HT-29 (cell line): ENCODE measurements at places on chromosomes 16 and 17.

DNA sequence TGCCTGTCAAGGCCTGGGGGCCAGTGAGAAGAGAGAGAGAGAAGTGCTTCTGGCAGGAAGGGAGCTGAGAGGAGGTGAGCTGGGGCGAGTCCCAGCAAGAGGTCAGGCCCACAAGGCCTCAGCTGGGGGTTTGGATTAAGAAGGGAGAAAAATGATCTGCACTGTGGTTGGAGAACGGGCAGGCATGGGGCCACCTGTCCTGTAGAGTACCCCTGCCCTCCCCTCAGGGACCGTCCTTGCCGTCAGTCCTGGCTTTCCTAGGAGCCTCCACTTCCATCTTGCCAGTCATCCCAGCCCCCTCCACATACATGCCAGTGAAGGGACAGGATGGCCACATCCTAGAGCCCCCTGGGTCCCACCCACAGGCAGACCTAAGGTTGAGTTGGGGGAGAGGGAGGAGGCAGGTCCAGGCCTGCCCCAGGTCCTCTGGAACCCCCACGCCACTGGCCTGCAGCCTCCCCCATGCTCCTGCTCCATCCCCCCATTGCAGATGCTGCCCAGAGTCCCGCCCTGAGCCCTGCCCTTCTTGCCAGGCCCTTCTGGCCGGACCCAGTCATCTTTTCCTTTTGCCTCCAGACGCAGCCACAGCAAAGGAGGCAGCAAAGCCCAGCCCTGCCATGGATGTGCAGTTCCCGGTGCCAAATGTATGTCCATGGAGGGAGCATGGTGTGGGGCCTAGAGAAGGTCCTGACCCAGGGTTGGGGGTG, 18.9 kb downstream of the KATNB1 start:
- no peak for DNase-seq

DNA sequence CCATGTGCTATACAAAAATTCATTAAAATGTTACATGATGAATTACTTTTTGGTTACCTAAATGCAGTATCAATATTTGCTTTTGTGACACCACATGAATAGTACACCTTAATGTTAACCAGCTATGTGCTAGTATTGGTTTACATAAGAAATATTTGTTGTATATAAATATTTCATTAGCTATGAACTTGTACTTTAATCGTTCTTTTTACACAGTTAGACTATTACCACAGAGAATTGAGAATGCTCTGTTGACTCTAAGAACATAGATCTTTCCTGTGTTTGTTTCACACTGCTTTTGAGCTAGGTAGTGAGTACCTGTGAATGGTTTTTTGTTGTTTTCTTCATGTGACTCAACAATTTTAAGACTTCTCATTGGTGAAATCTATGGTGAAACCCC, 93.4 kb downstream of the KANSL1 start:
- DNase-seq: no peak

DNA sequence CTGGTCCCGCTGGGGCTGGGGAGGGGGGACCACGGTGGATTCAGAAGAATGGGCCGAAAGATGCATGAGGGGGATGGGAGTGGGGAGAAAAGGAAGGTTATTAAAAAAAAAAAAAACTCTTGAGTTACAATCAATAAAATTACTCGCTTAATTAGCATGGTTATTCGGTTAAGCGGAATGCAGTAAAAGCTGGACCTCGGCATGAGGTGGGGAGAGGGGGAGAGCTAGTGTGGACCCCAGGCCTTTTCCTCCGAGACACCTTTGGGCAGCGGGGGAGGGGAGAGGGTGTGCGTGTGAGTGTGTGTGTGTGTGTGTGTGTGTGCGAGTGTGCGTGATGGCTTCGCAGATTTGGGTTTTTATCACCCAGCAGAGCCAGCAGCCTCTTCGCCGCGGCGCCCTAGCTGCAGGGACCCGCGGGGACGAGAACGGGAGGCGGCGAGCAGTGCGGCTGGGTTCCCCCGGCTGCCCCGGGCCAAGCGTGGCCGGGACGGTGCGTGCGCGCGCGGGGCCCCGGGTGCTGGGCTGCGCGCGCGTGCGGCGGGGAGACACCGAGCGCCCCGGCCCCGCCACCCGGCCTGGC, 3.7 kb downstream of the BAHCC1 start:
- peak; percentile 28 for DNase-seq

GRCh38 chr17:76547183-76547641, 7.4 kb downstream of the PRCD start:
- peak; percentile 73 for DNase-seq

DNA sequence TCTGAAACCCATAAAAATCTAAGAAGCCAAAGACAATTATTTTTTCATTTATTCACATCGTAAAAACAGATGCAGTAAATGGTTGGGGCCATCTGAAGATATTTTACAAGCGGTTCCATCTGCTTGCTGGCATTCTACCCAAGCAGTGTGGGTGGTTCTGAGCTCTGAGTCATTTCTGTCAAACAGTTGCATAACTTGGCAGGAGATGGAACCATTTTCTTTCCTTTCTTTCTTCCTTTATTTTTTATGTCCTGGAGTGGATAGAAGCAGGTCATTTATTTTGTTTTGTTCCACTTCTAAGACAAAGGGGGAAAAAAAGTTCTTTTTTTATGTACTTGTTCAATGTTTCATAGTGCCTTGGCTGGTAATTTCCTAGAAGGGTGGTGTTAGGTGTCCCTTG, 1151.9 kb upstream of the GOT2 start:
- peak; percentile 31 for DNase-seq

DNA sequence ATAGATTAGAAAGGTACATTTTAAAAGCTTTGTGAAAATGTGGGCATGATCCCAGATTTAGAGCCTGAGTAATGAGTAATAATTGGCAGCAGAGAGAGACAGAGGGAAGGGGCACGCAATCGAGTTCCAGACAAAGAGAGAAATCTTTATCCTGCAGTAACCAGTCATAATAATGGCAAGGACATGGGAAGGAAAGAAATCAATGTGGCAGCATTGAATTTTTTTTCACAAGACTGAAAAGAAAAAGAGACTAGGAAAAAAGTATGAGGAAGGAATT, 790.8 kb upstream of the SOX9 start:
- DNase-seq: no peak

GRCh38 chr16:47888142-47888541, 267.7 kb downstream of the ABCC12 start:
- no peak for DNase-seq

DNA sequence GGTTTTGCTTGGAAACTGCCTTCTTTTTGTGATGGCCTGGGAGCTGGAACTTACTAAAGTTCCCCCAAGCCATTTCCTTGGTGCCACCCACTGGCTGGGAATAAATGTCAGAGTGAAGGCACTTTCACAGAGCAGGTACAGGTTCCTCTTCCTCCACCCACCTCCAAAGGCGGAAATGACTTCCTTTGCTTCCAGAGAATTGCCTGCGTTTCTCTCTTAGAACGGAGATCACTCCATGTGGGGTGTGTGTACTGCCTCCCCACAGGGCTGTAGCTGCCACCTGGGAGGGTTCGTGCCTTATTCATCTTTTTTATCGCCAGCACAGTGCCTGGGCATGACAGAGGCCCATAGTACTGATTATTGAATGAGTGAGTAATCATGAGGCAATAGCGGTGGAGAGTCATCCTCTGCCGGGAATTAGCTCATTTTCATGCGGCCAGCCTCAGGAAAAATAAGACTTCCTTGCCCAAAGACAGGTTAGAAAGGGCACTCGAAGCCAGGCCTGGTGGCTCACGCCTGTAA, 32.2 kb upstream of the HAS3 start:
- peak; percentile 76 for DNase-seq

GRCh38 chr16:72132726-72133125, 39.1 kb downstream of the DHX38 start:
- no peak for DNase-seq

DNA sequence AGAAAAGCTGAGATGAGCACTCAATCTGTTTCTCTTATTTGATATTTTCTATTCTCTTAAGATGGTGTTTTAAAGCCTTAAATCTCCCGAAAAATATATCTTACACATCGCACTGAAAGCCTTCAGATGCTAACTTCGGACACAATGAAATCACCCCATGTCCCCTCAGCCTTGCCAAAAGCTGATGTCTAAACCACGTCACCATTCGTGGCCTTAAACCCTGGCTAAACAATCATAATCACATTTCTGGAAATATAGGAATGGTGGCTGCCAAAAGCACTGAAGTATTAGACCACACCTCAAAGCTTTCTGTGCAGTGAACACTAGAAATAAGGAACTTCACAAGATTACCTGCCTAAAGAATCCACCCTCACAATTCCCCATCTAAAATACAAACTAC, 402.7 kb downstream of the SOX9 start:
- DNase-seq: no peak

- no peak for DNase-seq
Measured at GRCh38 chr16:28108590-28109247, 45.2 kb upstream of the GSG1L start.

- no peak for DNase-seq
Measured at GRCh38 chr16:76081967-76082366, 195.2 kb upstream of the CNTNAP4 start.

DNA sequence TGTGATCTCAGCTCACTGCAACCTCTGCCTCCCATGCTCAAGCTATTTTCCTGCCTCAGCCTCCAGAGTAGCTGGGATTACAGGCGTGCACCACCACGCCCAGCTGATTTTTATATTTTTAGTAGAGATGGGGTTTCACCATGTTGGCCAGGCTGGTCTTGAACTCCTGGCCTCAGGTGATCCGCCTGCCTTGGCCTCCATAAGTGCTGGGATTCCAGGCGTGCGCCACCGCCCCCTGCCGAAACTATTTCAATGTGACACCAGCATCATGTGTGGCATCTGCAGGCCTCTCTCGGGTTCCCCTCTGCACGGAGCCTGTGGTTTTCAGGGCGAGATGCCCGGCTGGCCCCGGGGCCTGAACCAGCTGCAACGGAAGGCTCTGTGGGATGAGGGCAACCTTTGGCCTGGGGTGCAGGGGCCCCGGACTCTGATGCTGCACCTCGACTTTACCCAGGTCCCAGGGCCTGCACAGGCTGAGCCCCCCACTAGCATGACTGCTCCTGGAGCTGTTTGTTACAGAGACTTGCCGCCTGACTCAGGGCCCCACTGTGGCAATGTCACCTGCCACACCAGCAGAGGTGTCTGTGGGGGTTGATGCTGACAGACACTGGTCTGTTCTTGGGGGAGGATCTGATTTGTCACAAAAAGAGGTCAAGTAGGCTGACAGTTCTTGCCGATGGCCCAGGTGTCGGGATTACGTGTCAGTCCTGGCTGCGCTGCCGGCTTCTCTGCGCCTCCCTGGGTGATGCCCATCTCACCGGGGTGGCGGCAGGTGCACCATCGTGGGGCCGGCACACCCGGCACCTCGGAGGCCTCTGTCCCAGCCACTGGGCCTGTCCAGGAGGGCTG, 8.6 kb upstream of the TEX19 start:
- no peak for DNase-seq

- DNase-seq: no peak
Measured at GRCh38 chr16:76579277-76579922, 302.2 kb downstream of the CNTNAP4 start.

GRCh38 chr16:9123871-9124270, 32.4 kb downstream of the HAPSTR1 start:
- DNase-seq: peak; percentile 61

DNA sequence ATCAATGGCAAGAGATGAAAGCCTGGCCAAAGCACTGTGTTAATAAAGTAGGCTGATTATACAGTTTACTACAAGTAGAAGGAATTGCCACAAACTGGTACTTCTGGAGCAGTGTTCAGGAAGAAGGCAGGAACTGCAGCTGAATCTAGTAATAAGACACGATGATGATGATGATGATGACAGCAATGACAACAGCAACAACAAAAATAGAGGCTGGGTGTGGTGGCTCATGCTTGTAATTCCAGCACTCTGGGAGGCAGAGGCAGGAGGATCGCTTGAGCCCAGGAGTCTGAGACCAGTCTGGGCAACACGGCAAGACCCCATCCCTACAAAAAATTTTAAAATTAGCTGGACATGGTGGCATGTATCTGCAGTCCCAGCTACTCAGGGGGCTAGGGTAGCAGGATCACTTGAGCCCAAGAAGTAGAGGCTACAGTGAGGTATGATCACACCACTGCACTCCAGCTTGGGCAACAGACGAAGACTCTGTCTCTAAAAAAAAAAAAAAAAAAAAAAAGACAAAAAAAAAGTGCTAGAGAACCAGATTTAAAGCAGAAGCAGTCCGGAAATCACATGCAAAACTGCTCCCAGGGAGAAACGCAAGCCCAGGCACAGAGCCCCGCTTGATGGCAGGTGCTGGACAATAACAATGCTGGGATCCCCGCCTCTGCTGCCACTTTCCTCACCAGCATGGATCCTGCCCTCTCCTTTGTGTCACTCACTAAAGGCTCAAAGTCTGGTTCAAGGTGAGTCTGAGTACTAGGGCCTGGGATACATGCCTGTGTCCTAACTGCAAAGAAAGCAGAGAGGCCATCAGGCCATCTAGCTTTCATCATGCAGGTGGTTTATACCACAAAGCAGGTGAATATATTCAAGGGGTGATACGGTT, 44.8 kb downstream of the CPPED1 start:
- no peak for DNase-seq

DNA sequence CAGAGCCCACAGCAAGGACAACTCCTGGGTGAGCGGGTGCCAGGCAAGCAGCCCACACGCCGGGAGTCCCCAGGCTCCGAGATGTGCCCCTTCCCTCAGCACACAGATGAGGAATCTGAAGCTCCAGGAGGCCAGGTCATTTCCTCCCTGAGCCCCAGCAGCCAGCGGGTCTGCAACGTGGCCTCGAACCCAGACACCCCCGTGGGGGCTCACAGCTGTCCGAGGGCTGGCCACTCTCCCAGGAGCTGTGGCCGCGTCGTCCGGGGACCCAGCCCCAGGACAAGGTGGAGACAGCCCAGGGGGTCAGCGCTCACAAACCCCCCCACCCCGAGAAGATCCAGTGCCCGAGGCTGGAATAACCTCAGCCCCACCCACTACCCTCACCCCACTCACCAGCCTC, 17.4 kb upstream of the C1QTNF8 start:
- DNase-seq: no peak

DNA sequence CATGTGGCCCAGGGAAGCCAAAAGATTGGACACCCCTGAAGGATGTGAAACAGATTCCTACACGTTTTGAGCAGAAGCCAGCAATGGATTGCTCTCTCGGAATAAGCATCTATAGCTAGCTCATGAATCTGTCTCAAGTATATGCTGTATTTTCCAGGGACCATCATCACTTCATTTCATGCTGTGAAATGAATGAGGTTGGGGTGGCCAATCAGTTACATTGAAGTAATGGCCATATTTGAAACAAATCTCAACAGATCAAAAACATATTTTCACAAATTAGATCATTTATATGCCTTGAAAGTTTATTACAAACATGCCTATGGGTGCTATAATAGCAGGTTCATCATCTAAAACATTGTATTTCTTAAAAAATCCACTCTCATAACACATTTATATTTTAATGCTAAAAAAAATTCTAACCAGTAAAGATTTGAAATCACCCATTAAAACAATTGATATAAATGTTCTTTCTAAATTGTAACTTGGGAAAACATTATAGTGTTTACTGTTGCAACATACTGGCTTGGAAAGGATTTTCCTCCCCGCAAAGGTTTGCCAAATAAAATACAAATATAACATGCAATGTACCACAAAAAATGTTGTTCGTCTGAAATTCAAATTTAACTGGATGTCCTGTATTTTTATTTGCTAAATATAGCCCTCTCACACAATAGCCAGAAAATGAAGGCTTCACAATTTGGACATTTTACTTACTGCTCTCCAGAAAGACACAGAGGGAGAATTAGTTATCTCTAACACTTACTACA, 743.6 kb downstream of the KCNJ2 start:
- no peak for DNase-seq

- DNase-seq: peak; percentile 34
Measured at GRCh38 chr17:76265624-76266243, 586 bp downstream of the UBALD2 start.
